ENCODE measurements at places on chromosomes 12 and 14.

DNA sequence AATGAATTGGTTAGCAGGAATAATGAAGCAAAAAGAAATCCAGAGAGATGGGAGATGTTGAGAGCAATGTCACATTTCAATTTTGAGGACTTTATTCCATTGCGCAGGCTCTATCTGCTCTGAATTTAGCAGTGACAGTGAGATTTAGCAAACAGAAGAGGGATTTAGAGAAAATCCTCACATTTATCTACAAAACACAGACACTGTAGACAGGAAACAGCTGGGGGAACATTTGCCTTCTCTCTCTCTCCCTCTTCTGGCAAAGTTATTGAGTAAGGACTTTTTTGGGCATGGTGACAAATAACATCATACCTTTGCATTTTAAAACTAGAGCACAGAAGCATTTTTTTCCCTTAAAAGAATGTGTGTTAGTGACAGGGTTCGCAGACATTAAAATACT lies at the start of gene IGF1:
Gene IGF1 (minus strand): TSS at position 158 of the 400 bp plus-strand sequence. CDS start 182 bp downstream, outside the sequence.
- no peak for DNase-seq

DNA sequence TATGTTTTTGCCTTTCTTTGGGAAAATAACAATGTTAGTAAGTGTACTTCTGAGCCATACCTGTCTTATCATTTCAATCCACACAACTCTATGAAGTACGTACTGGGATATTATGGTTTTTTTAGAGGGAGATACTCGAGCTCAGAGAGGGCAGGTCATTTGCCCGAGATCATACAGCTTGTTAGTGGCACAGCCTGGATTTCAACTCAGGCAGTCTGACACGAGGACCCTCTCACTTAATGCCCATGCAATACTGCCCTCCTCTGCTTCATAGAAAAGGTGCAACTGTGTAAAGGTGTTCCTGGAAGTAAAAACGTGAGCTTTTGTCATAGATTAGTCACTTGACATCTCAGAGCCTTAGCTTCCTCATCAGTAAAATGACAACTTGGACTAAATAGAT lies 128.0 kb downstream of the NDUFA12 start:
- DNase-seq = no peak

GRCh38 chr12:79444089-79444488 lies 246.7 kb downstream of the PAWR start:
- no peak for DNase-seq

DNA sequence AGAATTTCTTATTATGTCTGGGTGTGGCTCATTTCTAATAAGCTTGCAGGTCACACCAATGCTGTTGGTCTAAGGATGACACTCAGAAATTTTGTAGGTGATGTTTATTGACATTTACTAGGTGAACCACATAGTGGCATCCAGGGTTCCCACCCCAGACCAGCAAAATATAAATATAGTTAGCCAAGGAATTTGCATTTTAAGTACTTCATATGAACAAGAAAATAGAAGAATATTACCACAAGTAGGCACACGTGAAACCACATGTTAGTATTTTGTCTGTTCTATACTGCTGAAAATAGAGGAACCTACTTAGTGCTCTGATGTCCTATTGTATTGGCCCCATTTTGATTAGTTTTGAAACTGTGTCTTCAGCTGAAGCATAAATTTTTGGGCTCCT lies 71.1 kb downstream of the USP15 start:
- DNase-seq = no peak

DNA sequence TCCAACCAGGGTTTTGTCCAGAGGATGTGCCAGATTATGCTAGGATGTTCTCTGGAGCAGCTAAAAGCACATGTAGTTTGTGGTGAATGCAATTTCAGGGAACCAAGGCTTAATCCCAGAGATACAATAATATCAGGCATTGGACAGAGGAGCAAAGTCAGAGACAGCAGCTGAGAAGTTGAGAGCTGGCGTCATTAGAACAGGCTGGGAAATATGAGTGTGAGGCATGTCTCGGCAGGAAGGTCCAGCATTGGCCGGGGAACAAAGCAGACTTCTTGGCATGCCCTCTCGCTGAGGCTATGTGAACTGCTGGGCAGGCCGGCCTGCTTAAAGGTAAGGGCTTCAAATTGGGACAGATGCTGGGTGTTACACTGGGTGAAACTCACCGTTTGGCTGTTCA lies 125.4 kb downstream of the CAND1 start:
- no peak for DNase-seq

GRCh38 chr12:18221726-18222125 lies 39.6 kb upstream of the PIK3C2G start:
- no peak for DNase-seq

- no peak for DNase-seq
Measured at GRCh38 chr12:6778217-6778573, 5.9 kb downstream of the LAG3 start.

DNA sequence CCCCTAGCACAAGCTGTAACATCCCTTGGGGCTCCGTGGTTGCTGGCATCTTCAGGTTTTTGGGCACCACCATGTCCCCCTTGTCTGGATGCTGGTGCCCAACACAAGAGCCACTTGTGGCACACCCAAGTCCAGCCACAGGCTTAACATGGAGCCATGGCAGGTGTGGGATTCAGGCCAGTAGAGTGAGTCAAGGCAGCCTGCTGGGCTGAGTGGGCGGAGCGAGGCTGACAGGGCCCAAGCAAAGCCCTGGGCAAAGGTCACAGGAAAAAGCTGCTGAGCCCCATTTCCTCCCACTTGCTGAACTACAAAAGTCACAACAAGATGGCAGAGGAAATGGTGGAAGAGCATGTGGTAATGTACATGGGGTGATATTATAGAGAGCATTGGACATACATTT lies 950.7 kb upstream of the FLRT2 start:
- no peak for DNase-seq

- DNase-seq = no peak
Measured at GRCh38 chr12:109557200-109557599, 16.1 kb downstream of the MMAB start.

- DNase-seq = no peak
Measured at GRCh38 chr14:91732439-91732838, 553 bp upstream of the CATSPERB start.

- DNase-seq = no peak
Measured at GRCh38 chr12:121637231-121637914, 11.0 kb downstream of the ORAI1 start.

GRCh38 chr12:101612160-101612916 lies 17.6 kb downstream of the MYBPC1 start:
- no peak for DNase-seq

GRCh38 chr12:116832353-116832752 lies 48.9 kb downstream of the HRK start:
- no peak for DNase-seq

GRCh38 chr12:3145033-3145432 lies 67.9 kb downstream of the TSPAN9 start:
- no peak for DNase-seq

- DNase-seq = no peak
Measured at GRCh38 chr12:124493809-124494750, 73.3 kb downstream of the NCOR2 start.

GRCh38 chr12:130948136-130948535 lies 5.6 kb upstream of the ADGRD1 start:
- DNase-seq = no peak

DNA sequence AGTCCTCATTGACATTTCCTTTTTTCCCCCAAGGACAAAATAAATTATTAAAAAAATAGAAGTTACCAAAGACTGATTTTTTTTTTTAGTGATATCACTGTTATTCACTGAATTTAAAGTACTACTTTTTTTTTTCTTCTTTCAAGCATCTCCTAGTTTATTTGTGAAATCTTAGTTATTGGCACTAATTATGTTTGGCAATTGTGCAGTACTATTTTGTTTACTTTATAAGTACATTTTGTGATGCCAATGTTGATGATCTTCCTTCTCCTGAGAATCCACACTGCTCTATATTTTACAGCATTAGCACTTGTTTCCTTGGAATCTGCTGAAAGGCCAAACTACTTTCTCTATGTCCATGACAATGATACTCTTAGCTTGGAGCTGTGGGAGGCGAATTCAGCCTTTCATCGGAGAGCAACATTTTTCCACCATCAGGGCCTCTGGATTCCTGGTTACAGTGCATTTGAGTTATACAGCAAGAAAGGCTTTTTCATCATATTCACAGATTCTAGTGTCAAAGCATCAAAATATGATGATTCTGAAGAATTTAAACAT lies 123.8 kb upstream of the PTPRQ start:
- no peak for DNase-seq

GRCh38 chr14:94689218-94689984 lies 77.2 kb downstream of the SERPINA3 start:
- DNase-seq = no peak

- no peak for DNase-seq
Measured at GRCh38 chr14:81280136-81280791, 59.5 kb upstream of the GTF2A1 start.

DNA sequence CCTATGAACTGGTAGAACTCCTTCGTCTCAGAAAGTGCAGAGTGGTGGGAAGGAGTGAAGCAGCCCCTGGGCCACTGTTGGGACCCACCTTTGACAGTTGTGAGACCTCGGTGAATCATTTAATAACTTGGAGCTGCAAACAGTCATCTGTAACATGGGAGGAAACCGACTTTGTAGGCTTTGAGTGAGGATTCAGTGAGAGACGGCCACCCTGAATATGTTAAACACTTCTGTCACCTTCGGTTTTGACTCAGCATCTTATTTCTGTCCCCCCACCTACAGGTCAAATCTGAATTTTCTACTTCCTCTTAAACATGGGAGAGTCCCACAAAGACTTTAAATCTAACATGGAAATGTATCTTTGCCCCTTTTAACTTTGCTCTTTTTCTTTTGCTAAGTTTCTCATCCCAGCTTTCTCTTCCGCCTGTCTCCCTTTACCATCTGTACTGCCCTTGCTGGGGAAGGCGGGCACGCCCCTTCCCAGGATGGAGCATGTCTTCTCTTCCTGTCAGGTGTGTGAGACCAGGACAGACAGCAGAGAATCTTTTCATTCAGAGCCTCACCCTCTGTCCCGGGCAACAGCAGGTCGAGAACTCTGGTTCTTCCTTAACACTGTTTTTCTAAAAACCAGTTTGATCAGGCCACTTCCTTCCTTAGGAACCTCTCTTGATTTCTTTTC lies 37.1 kb downstream of the ZC3H14 start:
- DNase-seq = no peak

GRCh38 chr12:83046019-83046418 lies 359.3 kb downstream of the TMTC2 start:
- DNase-seq = no peak

DNA sequence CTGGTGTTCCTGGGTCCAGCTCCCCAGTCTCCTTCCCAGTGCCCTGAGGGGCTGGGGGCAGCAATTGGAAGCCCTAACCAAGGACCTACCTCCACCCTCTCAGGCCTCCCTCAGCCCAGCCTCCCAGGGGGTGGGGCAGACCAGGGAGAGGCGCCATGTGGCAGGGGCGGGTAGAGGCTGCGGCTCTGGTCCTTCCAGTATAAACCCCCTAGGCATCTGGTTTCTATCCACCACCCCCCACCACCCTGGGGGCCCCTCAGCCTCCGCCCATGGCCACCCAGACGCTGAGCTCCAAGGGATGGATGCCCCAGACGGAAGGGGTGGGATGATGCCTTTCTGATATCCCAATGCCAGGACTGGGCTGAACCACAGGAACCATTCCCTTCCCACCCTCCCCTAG lies 2.8 kb upstream of the SP7 start:
- no peak for DNase-seq

DNA sequence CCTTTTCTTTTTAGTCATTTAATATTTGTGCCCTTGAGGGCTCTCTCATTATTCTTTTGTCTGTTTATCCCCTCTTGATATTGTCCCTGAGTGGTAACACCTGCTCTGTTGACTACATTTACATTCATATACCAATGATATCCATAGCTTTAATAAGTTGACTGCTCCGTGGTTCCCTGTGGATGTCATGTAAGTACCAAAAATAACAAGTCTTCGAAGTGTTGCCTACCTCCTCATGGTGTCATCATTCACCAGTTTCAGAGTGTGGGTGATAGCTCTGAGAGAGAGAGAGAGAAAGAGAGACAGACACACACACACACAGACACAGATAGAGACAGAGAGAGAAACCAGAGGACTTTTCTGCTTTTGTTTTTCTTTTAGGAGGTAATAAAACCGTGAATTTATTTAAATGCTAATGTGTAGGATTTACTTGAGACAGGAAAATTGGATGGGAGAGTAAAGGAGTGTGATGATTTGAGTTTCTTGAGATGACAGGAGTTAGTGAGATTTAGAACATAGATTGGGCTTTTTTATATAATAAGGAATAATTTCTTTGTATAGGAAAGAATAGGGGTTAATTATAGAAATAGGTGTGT lies 52.2 kb downstream of the PAPOLA start:
- DNase-seq = no peak

DNA sequence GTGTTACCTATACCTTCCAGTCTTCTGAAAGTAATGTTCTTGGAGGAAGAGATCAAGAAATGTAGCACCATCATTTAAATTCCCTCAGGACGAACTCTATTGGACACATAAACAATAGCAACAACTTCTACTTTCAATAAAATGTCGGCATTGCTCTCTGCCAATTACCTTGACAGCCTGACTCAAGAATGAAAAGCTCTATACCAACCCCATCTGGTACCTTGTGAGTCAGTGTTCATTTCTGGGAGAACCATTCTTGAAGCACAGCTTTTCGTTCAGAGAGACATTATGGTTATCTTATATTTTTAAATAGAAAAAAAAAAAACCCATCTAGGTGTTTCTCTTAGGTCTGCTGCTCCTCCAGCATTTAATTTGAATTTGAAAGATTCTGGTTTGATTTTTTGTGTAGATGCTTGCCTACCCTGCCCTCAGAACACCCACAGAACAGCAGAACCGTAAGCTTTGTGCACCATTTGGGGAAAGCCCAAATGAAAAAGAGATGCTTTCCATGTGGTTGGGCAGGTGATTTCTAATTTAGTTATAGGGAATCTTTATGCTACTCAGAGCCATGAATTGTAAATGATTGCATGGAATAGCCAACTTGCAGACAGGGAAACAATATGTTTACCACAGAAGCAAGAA lies 156.0 kb downstream of the SAMD4A start:
- no peak for DNase-seq

GRCh38 chr14:79197516-79197915 lies 1013.8 kb downstream of the DIO2 start:
- DNase-seq = no peak

DNA sequence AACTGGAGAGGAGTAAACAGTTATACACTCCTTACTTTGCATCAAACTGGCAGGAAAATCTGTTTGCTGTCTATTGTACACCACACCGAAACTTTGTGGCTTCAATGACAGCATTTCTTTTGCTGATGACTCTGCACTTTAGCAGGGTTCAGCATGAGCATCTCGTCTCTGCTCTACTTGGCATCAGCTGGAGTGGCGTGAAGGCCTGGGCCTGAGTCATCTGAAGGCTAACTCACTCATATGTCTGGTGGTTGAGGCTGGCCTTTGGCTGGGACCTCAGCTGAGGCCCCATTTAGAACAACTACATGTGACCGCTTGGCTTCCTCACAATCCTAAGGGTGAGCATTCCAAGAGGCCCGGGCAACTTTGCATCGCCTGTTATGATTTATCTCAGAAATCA lies 28.7 kb upstream of the REP15 start:
- no peak for DNase-seq

DNA sequence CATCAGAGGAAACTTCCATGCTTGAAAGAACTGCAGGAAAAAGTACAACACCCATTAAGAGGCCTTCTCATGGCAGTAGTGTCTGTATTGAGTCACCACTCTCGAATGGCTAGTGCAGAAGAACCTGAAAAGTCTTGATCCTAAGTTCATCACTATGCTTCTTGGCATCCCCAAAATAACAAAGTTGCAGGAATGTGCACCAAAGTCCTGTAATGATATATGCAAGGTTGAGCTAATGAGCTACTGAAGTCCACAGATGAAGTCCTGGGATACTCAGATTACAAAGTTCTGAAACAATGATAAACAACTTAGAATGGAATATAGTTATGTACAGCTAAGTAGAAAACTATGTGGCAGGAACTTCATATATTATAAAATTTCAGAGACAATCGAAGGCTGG lies 545.4 kb downstream of the FOXG1 start:
- no peak for DNase-seq

All from esophagus squamous epithelium (tissue), 5 donors.